ENCODE measurements at places on chromosomes 16 and 17.

DNA sequence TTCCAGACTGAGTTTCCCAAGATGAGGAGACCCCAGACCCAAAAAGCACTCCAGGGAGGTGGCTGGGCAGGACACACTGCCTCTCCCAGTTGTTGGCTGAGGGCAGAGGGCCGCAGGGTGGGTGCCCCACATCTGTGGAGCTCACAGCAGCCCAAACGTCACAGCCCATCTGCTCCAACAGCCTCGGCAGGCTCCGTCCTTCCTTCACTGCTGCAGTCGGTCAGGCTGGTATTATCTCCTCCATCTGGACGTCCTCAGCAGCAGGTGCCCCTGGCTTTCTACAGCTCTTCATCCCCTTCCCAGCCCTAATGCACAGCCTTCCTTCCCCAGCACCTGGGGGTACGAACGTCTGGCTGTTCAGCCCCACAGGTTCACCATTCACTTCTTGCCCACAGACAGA lies 55.2 kb downstream of the PRMT7 start:
- no peak for DNase-seq

DNA sequence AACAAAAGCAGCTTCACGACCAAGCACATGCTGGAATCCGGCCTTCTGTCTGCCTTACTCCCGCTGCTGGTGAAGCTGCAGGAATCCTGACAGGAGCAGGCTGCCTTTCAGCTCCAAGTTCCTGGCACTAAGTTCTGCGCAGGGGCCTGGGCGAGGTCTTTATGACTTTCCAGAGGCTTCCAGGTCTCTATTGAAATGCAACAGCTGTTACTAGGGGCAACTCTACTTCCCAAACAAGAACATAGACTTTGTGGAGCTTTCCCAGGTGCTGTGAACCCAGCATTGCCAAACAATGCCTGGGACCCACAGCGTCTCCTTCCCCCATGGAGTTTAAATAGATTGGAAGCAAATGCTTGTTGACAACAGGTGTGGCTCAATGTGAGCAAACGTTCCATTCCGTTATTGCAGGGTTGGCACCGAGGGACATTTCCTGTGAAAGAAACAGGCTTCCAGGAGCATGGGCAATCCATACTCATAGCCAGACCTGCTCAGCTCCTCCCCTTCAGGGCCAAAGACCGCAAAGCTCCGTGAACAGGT lies 156.0 kb downstream of the CDH13 start:
- peak; percentile 26 for DNase-seq

DNA sequence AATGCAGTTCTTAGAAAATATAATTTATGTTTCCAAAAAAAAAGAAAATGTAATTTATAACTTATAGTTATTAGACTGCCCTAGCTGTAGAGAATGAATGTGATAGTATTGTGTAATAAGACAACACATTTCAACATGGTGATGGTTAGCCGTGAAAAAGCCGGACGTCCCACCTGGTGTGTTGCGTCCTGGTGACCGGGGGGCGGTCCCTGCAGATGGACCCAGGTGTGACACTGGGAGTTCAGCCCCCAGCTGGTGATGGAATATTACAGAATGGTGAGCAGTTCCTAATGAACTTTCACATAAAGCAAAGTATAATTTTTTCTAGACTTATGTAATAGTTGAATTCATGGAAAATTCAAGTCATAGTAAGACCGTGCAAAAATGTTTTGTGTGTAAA lies 132.8 kb downstream of the LAT start:
- no peak for DNase-seq

- no peak for DNase-seq
These were observed 20.4 kb downstream of the HEATR3 start for GRCh38 chr16:50086176-50086575.

DNA sequence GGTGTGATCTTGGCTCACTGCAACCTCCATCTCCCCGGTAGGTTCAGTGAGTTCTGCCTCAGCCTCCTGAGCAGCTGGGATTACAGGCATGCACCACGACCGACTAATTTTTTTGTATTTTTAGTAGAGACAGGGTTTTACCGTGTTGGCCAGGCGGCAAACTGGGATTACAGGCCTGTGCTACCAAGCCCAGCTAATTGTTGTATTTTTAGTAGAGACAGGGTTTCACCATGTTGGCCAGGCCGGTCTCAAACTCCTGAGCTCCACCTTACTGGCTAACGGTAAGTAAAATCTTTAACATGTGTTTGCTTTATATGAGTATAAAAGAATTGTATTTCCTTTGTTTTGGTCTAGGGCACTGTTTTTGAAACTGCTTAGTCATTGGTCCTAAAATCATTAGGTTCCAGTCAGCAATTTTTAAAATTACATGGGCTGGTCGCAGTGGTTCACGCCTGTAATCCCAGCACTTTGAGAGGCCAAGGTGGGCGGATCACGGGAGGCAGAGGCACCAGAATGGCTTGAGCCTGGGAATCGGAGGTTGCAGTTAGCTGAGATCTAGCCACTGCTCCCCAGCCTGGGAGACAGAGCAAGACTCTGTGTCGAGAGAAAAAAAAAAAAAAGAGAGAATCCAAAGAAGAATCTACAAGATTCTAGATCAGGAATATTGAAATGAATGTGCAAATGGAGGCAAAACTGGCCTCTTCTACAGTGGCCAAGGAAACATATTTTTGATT lies 3.6 kb downstream of the FLYWCH1 start:
- no peak for DNase-seq

- DNase-seq: no peak
These were observed 41.3 kb downstream of the VAC14 start for GRCh38 chr16:70759666-70760065.

- no peak for DNase-seq
These were observed 10.3 kb downstream of the CD300LB start for GRCh38 chr17:74520790-74521480.

GRCh38 chr17:75557075-75557851 lies 30.3 kb upstream of the MYO15B start:
- peak; percentile 77 for DNase-seq

GRCh38 chr16:4172070-4172469 lies 55.8 kb upstream of the ADCY9 start:
- no peak for DNase-seq

- DNase-seq: no peak
These were observed 38.5 kb downstream of the TBC1D16 start for GRCh38 chr17:79997011-79997660.

DNA sequence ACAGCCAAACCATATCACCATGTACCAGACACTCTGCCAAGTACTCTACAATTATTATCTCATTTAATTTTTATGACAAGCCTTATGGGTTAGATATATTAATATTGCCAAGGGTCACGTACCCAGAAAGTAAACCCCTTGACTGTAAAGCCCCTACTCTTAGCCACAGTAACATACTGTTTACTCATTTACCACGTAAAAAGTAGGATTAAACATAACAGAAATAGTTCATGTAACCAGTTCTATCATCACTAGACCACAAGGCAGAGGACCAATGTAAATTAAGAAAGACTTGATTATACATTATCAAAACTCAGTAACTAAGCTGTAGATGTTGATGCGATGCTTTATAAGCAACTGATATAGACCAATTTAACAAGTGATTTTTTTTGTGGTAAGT lies 101.5 kb upstream of the CNTNAP4 start:
- no peak for DNase-seq

GRCh38 chr17:31062346-31062745 lies 32.4 kb upstream of the NF1 start:
- DNase-seq: no peak

DNA sequence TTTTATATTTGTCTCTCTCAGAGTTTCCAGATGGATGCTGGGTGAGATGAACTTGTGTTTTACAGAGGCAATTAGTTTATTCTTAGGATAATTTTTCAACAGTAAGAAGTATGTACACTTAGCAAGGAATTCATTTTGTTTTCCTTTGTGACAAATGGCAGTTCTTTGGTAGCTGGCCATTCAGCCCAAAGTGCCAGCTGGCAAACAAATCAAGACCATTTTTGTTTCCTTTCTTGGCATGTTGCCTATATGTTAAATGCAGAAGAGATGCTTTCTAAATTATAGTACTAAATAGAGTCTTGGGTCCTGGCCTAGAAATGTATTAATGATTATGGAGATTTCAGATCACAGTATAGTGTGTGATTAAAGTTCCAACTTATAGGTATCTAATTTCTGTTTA lies 337.1 kb downstream of the CNTNAP4 start:
- DNase-seq: peak; percentile 2

- no peak for DNase-seq
These were observed 612.1 kb downstream of the MAF start for GRCh38 chr16:78988361-78988969.

- DNase-seq: no peak
These were observed 538 bp upstream of the FCSK start for GRCh38 chr16:70453892-70454221.

- DNase-seq: no peak
These were observed 401.6 kb upstream of the CDH11 start for GRCh38 chr16:65523283-65523944.

- no peak for DNase-seq
These were observed 31.2 kb downstream of the CIBAR2 start for GRCh38 chr16:85081038-85081437.

DNA sequence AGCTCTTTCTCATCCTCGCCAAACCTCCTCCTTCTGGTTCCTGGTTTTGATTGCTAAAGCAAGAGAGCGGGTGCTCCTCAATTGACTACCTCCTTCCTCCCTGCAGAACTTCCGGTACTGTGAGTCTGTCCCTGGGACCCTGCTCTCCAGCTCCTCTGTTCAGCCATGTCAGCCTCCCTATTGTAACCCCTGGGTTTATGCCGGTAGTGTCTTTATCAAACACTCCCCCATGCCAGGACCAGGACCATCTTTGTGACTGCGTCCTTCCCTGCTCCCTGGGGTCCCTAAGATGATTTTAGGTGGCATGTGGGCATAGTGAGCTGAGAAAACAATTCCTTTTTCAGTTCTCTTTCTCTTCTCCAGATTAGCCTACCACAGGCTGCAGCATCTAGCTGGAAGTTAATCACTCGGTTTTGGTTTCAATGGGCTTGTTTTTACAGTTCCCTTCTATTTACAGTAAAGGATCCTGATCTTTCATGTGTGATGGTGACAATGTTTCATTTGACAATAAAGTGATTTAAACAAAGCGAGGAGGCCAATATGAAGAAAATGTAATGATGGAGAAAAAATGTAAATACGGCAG lies 27.7 kb upstream of the IL21R start:
- no peak for DNase-seq

DNA sequence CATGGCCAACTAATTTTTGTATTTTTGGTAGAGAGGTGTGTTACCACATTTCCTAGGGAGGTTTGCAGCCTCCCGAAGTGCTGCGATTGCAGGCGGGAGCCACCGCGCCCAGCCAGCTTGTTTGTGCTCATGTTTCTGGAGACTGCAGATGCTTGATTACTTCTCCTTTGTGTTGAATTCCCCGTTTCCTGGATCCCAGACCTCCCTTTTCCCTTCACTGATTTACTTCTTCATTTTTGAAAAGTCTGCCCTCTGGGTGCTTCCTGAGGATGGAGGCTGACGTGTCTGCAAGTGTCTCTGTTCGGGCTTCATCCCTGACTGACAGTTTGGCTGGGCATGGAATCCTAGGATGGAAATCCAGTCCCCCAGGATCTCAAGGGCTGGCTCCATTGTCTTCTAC lies 7.0 kb upstream of the TRIM47 start:
- no peak for DNase-seq

DNA sequence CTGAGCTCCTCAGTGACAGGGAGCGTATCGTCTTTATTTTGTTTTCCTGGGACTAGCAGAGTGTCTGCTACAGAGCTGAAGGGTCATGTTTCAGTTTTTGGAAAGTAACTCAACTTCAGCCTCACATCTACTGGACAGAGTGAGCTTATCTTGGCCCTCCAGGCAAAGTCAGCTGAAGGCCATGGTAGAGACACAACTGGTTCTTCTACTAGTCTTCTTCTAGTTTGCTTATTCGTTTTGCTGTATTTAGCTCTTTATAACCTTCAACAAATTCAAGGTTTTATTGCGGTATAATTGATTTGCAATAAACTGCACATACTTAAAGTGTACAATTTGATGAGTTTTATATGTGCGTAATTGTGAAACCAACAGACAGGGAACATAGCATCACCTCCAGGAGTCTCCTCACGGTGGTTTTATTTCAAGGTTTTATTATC lies 6.1 kb upstream of the PRKCA start:
- no peak for DNase-seq

DNA sequence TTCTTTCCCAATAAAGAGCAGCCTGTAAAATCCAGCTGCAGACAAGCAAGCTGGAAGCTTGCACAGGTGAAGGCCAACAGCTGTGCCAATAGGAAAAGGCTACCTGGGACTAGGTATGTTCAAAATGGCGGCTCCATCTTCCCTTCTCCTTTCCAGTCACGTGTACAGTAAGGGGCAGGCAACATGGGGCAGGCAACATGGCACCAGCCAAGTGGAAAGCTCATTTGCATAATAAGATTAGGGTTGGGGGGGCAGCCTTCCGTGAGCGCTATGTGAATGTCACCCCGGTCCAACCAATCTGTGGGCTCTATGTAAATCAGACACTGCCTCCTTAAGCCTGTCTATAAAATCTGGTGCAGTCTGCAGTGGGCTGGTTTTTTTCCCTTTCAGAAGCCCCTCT lies 31.3 kb downstream of the TVP23A start:
- DNase-seq: no peak

DNA sequence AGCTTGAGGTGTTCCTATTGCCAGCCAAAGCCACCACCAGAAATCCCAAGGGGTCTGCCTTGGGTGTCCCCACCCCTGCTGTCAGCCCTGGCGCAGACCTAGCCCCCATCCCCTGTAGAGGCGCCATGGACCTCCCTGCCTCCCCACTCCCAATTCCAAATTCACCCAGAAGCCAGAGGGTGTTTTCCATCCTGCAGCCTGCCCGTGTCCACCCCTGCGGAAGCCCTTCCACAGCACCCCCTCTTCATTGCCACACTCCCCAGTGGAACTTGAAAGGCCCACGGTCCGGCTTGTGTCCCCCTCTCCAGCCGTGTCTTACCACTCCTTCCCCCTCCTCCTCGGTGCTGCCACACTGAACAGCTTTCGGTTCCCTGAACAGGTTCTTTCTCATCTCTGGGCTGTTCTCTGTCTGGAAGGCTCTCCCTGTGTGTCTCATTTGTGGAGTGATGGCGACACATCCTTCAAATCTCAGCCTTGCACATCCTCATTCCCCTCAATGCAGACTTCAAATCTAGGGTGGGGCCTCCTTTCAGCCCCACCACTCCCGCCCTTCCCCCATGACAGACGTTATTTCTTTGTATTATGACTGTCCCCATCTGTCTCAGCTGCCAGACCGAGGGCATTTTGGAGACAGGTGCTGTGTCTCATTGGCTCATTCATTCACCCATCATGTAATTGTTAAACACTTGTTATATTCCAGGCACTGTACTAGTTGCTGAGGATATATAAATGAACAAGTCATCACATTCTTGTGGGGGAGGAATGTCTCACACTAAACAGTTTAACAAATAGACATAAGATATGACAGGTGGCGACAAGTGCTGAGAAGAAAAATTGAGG lies 36.3 kb downstream of the ADGRG5 start:
- DNase-seq: no peak

- DNase-seq: no peak
These were observed 34.5 kb downstream of the ZDHHC7 start for GRCh38 chr16:84976644-84977400.

GRCh38 chr16:83994087-83994486 lies 26.0 kb downstream of the NECAB2 start:
- DNase-seq: no peak

- DNase-seq: no peak
These were observed 281.8 kb downstream of the HAPSTR1 start for GRCh38 chr16:9372934-9373890.

Data from anterior cingulate cortex (tissue), 58 donors.